Endodermal cell (in vitro differentiated cells): ENCODE measurements at places on chromosomes 7 and 10. TPM values are rescaled to one million over a fixed set of nuclear protein-coding genes. Genes with fewer than 3 reads are reported as not detected.

GRCh38 chr7:104469166-104469820 is 140.9 kb downstream of the LHFPL3 start:
- no peak for DNase-seq
- H3K4me1 ChIP-seq: no peaks in the 10 kb centered on the region
- no peak overlapping the region for H3K4me3 ChIP-seq
- H3K36me3 ChIP-seq: no peaks in the 10 kb centered on the region
- no peak overlapping the region for H3K27ac ChIP-seq

DNA sequence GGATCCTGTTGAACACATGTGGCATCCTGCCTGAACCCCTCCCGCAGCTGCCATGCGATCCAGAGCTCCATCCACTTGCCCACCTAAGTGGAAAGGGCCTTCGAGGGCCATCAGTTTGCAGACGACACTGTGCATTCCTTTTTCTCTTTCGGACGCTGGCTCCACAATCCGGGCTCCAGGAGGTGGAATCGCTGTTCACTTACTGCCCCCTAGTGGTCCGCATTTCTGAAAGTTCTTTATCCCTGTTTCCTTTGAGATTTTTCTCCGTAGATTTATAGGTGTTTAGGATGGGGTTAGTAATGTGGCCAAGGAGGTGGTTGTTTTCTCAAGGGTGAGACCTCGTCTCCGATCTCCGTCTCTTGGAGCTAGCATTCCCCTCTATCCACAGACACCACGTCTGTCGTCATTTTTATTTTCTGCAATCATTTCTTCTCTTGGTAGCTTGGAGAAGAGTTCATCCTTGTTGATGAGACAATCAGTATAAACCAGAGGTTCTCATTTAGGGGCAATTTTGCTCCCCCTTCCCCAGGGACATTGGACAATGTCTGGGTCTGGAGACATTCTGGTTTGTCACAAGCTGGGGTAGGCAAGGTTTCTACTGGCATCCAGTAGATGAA is 204.6 kb downstream of the ARHGAP21 start:
- H3K36me3 ChIP-seq: peaks cover 24% of the 10 kb centered on the region
- no peaks in the 10 kb centered on the region for H3K27me3 ChIP-seq
- H3K27ac ChIP-seq: no peak overlapping the region
- H3K4me1 ChIP-seq: no peaks in the 10 kb centered on the region
- DNase-seq: peak; percentile 87

- no peak overlapping the region for H3K4me3 ChIP-seq
- peaks cover under 1% of the 10 kb centered on the region for H3K4me1 ChIP-seq
- no peaks in the 10 kb centered on the region for H3K27me3 ChIP-seq
- no peaks in the 10 kb centered on the region for H3K36me3 ChIP-seq
Observed at GRCh38 chr7:33745934-33746333, 159.4 kb upstream of the BMPER start.

The COL13A1 gene
- total RNA-seq: 15.5 to 25.2 TPM (median 15.9 TPM) in 3 replicates

DNA sequence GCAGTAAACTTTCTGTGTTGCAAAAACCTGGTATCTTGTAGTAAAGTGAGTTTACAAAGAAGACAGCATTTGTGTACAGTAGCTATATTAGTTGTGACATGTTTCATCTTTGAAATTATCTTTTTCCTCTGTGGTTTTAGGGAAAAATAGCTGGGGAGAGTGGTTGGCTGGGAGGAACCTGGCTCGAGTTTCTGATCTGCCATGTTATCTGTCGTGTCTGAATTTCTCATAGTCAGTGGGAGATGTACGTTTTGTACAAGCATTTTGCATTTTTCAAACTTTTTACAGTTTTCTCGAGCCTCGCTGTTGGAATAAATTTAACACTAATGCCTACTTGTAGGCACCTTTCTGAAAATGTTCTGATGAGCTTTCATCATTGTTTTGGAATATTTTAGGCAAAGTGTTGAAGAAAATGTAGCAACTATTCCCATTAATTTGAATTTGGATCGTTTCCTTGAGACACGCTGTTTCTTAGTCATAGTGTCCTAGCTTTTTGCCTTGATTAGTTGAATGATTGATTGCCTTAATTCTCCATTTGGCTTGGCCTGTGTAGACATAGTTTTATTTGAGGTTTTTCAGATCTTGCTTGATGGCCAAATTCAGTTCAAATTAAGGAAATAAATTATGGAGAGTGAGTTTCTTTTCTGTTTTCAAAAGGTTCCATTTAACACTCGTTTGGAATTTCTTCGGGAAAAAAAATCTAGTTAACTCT is 65.1 kb downstream of the CAMK1D start:
- H3K36me3 ChIP-seq: no peaks in the 10 kb centered on the region
- H3K27me3 ChIP-seq: no peaks in the 10 kb centered on the region
- no peak overlapping the region for H3K4me3 ChIP-seq
- DNase-seq: no peak
- no peaks in the 10 kb centered on the region for H3K4me1 ChIP-seq
- no peak overlapping the region for H3K27ac ChIP-seq

The TAX1BP1 gene
- 109 to 120 TPM (median 114 TPM) in 3 replicates for total RNA-seq

GRCh38 chr7:74479961-74480829 is 26.5 kb downstream of the GTF2IRD1 start:
- H3K27me3 ChIP-seq: no peaks in the 10 kb centered on the region
- peak; percentile 88 for DNase-seq
- H3K4me1 ChIP-seq: no peaks in the 10 kb centered on the region
- peaks cover 9% of the 10 kb centered on the region for H3K36me3 ChIP-seq

DNA sequence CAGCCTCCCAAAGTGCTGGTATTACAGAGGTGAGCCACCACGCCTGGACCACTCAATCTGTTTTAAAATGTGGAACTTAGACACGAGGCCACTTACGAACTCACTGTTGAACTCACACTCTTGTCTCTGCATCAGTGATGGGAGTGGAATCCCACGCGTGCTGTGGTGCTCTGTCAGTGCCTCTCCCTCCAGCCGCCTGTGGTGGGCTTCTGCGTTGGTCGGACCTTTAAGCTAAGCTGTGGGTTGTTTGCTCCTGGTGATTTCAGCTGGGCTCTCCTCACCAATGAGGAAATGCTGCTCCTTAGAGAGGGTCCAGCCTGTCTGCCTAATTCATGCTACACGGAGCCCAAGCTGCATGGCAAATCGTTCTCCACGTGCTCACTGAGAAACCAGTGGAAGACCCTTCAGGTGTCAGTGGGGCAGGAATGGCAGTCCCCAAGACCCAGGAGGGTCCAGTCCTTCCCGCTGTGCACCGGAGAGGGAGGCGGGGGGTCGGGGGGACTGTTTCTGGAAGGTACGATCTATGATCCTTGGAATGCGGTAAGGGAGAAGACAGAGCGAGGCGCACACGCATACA is 17.9 kb upstream of the PRKAR1B start:
- DNase-seq: no peak
- H3K36me3 ChIP-seq: peaks cover 21% of the 10 kb centered on the region
- no peak overlapping the region for H3K27ac ChIP-seq

- H3K36me3 ChIP-seq: peaks cover 20% of the 10 kb centered on the region
- no peak for DNase-seq
- H3K27me3 ChIP-seq: no peaks in the 10 kb centered on the region
- H3K4me1 ChIP-seq: no peaks in the 10 kb centered on the region
Observed at GRCh38 chr7:124887247-124887646, 42.4 kb downstream of the POT1 start.

DNA sequence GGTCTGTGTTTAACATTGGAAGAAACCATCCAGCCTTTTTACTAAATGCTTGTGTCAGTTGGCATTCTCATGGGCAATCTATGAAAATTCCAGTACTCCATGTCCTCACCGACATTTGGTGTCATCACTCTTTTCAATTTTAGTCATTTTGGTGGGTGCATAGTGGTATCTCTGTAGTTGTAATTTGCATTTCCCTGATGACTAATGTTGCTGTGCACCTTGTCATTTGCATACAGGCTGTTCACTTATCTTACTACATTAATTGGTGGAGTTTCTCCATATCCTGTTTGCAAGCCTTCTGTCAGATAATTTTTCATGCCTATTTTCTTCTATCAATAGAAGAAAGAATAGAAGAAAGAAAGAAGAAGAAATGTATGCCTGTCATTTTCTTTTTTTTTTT is 73.7 kb downstream of the PLPP4 start:
- H3K4me1 ChIP-seq: no peaks in the 10 kb centered on the region
- no peaks in the 10 kb centered on the region for H3K27me3 ChIP-seq
- H3K36me3 ChIP-seq: no peaks in the 10 kb centered on the region
- no peak overlapping the region for H3K4me3 ChIP-seq

- H3K4me1 ChIP-seq: no peaks in the 10 kb centered on the region
- DNase-seq: peak; percentile 82
- H3K36me3 ChIP-seq: no peaks in the 10 kb centered on the region
- H3K27me3 ChIP-seq: no peaks in the 10 kb centered on the region
Observed at GRCh38 chr7:131244259-131244852, 83.3 kb upstream of the MKLN1 start.

DNA sequence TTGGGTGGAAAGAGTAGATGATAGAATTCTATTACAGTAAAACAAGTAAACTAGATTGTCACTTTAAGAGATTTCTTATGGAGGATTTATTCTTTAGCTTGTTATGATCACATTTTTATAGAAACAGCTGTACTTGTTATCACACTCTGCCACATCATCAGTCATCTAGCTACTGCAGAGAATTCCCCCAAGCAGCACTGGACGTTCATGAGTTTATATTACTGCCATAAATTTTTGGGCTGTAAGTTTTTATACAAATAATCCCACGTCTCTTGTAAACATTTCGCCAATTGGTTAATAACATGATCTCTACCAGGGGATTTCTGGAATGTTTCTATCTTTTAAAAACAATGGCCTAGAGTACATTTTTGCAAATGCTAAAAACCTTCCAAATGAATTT is 238.8 kb downstream of the POLR1F start:
- no peaks in the 10 kb centered on the region for H3K4me1 ChIP-seq
- no peak overlapping the region for H3K27ac ChIP-seq
- no peak overlapping the region for H3K4me3 ChIP-seq
- DNase-seq: no peak
- H3K36me3 ChIP-seq: no peaks in the 10 kb centered on the region
